Neuronal stem cell (in vitro differentiated cells): ENCODE measurements at places on chromosomes 11 and 22.

DNA sequence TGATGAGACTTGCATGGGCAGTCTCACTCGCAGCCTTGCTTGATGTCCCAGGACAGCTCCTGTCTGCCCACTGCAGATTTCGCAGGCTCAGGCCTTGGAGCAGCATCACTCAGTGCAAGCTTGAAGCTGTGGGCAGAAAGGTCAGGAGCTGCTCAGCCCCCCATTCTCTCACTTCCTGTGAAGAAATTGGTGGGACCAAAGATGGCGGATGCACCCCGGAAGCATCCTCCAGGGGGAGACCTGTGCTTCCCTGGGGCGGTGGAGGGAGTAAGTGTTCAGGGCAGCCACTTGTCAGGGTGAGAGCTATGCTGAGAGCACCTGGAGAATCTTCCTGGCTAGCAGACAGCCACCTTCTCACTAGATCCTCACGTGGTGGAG is 11.3 kb downstream of the PLAAT2 start:
- no peak for DNase-seq

DNA sequence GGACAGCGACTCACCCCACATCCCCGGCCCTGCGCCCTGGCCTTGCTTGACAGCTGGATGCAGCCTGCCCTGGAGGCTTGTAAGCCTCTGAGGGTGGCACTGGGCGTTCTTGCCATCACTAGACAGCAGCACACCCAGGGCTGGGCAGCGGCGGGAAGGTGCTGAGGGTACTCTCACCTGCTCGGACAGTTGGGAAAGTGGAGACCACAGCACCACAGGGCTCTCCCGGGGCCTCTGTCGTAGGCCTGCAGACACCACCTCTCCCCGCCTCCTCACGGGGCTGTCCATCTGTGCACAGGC is 18.8 kb upstream of the BRSK2 start:
- no peak for DNase-seq

DNA sequence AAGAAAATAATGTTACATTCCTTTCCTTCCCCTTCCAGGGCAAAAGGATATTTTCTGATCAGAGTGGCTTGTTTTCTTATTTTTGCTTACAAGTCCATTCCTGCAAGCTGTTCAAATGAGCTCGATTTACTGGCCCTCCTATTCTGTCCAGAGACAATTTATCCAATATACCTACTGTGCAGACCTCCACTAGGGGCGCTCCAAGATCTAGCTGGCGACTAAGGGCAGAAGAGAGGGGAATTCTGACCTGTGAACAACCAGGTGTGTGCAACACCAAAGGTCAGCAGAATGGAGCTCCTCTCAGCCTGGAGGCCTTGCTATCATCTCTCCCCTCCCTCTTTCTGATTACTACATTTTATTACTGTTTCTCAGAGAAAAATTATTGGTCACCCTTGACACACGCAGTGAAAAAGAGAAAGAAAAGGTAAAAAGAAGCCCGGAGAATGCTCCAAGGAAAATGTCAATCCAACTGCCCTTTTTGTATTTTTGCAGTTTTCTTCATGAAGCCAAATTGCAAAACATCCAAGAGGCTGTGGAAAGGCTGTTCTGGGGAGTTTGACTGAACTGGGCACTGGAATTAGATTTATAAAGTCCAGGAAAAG is 3.2 kb downstream of the SEZ6L start:
- peak; percentile 36 for DNase-seq

DNA sequence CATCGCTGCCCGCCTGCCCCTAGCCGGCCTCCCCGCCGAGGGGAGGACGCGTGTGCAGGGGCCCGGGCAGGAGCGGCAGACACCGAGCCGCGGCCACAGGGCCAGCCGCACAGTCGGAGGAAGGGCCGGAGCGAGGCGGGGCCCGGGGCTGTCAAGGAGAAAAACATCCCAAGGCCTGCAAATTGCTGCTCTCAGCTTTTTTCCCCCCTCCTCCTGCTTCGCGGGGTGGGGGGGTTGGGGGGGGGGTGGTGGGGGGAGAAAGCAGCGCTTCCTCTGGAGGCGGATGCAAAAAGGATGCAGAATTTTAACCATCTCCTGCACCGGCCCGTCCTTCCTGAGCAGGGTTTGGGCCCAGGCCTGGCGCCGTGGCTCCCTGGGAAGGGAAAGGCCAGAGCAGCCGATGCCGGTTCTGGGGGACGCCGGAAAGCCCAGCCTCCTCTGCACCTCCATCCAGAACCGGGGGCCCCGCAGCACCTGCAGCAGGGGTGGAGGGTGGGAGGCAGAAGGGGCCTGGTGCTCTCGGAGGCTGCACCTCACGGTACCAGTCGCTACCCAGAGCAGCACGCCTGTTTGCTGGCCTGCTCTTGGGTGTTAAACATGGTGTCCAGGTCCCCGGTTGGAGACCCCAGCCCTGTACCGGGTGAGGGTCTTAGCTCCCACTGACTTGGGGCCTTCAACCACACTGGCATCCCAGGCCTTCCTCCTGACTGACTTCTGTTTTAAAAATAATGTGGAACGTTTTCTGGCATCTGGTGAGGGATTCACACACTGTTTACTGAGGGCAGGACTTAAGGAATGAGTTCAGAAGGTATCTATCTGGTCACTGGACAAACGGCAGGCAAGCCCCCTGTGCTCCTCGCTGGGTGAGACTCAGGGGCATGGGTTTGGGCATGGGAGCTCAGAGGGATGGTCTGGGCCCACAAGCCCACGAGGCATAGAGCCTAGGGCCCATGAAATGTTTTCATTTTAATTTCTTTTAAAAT is 77.4 kb upstream of the WNT7B start:
- DNase-seq, result no peak

DNA sequence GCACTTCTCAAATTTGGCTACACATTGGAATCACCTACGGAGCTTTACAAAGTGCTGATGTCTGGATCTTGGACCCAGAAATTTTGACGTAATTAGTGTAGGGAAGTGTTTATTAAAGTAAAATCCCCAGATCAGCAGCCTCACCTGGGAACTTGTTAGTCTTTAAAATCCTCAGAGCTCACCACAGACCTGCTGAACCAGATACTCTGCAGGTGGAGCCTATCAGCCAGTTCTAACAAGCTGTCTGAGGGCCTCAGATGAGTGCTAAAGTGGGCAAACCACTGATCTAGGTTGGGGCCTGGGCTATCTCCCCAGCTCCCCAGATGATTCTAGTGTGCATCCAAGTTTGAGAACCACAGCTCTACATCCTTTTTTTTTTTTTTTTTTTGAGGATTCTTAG is 436.0 kb downstream of the ETS1 start:
- DNase-seq, result no peak

- no peak for DNase-seq
Measured at GRCh38 chr11:38460896-38461295, 1862.9 kb upstream of the RAG2 start.

DNA sequence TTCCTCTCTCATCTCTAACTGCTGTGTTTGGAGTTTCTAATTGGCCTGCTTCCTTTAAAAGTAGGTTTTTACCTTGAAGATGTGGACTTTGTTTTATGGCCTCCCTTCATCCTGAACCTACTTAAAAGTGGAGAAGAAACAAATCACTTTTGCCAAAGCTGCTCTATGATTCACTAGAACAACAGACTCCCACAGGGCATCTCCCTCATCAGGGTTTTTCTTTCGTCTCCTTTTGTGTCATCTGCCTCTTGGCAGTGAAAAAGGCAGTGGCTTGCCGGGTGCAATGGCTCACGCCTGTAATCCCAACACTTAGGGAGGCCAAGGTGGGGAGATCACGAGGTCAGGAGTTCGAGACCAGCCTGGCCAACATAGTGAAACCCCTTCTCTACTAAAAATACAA is 186.6 kb upstream of the MTNR1B start:
- DNase-seq, result no peak

DNA sequence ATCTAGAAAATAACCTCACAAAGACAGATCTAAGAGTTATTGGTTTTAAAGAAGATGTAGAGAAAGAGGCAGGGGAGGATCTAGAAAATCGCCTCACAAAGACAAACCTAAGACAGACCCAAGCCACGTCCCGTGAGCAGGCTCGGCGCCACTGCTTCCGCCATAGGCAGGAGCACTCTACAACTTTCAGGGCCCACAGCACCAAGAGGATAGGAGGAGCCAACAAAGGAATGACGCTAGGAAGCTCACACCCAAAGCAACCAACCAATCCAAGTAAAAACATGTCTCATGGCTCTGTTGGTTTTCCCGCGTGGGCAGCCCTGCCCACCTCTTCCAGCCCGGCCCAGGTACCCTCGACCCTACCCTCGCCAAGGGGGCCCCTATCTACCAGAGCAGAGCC is 4167.4 kb upstream of the OR11H1 start:
- no peak for DNase-seq

- DNase-seq, result no peak
Measured at GRCh38 chr11:71381781-71382505, 66.2 kb downstream of the DHCR7 start.

- DNase-seq, result no peak
Measured at GRCh38 chr11:3893311-3893710, 37.8 kb downstream of the STIM1 start.

- DNase-seq, result no peak
Measured at GRCh38 chr11:34680206-34680605, 59.3 kb downstream of the EHF start.

DNA sequence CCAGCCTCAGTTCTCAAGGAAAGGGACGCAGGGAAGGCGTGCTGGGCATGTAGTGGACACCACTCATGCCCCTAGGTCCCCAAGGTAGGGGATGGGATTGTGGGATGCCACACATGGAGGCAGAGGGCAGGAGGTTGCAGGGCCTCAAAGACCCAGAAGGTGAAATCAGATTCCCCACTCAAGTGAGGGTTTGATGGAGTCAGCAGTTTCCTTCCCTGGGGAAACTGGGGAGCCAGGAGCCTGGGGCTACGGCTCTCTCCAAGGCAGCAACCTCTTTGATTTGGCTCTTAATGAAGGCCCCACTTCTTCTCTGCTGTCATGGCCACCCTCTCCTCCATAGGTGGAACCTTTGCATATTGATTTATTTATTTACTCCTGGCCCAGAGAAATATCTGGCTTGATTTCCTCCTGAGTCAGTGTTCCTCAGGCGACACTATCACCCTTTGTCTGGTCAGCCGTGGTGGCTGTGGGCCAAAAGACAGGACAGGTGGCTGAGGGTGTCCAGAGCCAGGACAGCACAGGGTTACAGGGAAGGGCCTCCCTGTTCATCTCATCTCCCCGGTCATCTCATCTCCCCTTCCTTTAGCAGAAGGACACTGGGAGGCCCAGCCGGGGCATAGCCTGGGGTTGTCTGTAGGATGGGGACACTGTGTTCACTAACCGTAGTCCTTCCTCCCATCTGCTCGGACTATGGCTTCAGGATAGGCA is 9.6 kb downstream of the GNAZ start:
- no peak for DNase-seq

DNA sequence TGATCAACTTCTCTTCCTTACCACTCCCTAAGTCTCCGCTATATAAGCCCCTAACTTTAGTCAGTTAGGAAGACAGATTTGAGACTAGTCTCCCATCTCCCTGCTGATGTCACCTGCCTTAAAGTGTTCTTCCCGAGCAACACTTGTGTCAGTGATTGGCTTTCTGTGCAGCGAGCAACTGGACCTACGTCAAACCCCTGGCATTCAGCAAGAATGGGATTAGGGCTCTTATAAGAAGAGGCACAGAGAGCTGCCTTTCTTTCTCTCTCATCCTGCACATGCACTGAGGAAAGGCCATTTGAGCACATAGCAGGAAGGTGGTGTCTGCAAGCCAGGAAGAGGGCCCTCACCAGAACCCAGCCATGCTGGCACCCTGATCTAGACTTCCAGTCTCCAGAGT is 116.6 kb upstream of the THY1 start:
- DNase-seq, result no peak

DNA sequence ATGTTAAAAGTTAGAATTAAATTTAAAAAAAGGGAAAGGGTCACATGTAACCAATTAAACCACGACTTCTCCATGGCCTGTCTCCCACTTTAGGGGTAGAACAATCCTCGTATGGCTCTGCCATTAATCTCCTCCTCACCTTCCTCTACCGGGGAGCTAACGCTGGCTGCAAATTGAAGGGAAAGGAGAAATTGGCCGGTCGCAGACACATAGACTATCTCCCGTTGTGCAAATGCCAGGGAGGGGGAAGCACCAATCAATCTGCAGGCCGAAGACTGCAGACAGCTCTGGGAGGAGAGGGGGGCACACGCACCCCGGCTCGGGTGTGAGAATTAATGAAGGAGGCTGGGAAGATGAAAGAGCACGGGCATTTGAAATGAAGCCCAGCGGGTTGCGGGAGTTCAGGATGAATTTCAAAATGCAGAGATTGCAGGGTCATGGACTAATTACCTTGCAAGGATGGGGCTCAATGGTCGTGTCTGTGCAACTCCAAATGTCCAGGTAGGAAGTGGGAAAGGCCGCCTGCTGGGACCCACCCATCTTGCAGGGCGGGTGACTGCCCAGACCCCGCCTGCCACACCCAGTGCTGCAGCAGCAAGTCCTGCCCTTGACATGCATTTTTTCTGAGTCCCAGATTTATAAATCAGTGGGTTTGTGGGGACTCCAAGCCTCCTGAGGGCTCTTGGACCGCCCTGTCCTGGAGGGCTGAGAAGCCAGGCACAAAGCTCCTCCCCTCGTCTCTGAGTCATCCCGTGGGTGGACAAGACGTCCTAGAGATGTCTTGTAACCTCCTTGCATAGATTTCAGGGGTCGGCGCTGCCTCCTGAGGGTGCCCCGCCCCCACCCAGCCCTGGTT is 534.2 kb downstream of the TBC1D22A start:
- DNase-seq, result no peak

GRCh38 chr22:19974268-19974861 is 32.7 kb upstream of the TXNRD2 start:
- DNase-seq, result peak; percentile 76

GRCh38 chr22:23884140-23884539 is 10.0 kb upstream of the MIF start:
- DNase-seq, result no peak

DNA sequence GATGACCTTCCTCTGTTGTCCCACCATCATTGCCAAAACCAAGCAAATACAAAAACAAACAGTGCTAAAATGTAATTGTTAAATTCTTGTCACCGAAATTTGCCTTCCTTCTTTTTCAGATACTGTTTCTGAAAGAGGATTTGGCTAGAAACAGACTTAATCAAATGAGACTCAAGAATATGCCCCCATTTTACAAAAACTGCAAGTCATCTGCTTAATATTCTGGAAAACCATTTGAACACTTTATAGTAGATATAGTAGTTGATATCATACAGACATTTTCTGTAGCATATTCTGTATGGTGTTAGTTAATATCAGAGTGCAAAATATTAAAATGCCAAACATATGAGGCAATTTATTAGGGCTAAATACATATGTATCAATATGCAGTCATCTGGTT is 3.5 kb downstream of the OR5M1 start:
- no peak for DNase-seq

- no peak for DNase-seq
Measured at GRCh38 chr22:40449676-40450035, 79.3 kb downstream of the SGSM3 start.

- DNase-seq, result no peak
Measured at GRCh38 chr11:102685338-102685737, 20.2 kb downstream of the MMP27 start.

GRCh38 chr11:118657238-118657637 is 22.2 kb downstream of the TREH start:
- DNase-seq, result no peak

DNA sequence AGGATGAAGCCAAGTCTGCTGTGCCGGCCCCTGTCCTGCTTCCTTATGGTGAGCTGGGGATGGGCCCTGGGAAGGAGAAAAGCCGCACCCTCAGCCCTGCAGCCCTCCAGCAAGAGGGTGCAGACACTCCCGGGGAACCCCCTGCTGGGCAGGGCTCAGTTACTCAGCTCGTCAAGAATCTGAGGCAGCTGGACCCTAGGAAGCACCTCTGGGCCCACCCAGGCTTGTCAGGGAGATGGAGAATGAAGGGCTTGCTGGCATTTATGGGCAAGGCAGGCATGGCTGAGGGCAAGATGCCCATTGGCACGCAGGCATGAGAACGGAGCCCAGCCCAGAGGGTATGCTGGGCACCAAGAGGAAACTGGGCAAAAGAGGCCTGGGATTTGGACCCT is 12.9 kb downstream of the RELT start:
- no peak for DNase-seq
